ENCODE measurements at places on chromosomes 3 and 15. TPM values are rescaled to one million over a fixed set of nuclear protein-coding genes. Genes with fewer than 3 reads are reported as not detected.

The GRM7 gene
- total RNA-seq: not detected

The CFAP20DC gene
- total RNA-seq: 0.22 TPM

The ANKUB1 gene
- not detected for total RNA-seq

The TPM1 gene
- 13,805 TPM for total RNA-seq

DNA sequence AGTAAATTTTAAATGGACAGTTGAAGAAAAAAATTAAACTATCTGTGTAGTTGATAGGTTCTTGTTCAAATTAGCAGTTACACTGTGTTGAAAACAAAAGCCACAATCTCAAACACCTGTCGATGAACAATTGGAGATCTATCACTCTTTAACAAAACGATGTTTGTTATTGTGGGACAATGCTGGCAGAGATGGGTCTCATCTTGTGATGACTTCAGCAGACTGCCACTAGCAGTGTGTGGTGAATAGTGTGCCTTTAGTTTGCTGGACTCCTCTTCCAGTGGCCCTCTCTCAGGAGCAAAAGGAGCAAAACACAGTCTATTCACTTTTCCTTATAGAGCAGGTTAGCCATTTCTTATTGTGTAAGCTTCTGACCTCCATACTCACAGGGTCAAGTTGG is 14.7 kb upstream of the TRIM59 start:
- no peak for DNase-seq

DNA sequence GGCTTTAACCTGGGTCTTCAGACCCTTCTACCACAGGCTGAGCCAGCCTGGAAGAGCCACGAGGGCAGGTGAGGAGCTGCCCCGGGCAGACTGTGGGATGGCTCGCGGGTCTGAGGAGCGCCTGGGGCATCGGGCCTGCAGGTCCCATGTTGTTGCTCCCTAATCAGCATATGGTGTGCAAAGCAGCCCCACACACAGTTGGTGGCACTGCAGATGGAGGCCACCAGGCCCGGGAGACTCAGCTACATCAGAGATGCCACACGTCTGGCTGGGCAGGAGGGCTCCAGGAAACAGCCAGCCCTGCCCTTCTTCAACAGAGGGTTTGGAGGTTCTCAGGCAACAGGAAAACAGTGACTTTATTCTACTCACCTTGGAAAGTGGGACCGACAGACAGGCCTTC is 63.9 kb downstream of the XXYLT1 start:
- no peak for DNase-seq

- DNase-seq: no peak
These were observed 29.0 kb downstream of the PTPN23 start for GRCh38 chr3:47409688-47410416.

GRCh38 chr15:78749831-78750230 is 61.4 kb downstream of the ADAMTS7 start:
- DNase-seq: no peak

DNA sequence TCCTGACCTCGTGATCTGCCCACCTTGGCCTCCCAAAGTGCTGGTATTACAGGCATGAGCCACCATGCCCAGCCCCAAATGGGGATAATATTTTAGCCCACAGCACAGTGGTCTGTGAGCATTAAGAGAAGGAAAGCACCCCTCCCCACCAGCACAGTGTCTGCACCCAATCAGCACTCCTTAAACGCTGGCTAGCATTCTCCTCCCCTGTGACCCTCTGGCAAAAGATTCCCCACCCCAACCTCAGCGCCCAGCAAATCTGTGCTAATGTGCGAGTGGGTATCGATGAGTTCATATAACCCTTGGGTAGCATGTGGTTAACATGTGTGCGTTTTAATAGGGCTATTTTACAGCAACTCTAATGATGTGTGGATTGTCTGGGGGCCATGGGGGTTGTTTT is 18.3 kb upstream of the EPHB3 start:
- no peak for DNase-seq

Measured in Right ventricle myocardium inferior (tissue), 1 donor.